Progenitor cell of endocrine pancreas (in vitro differentiated cells): ENCODE measurements at places on chromosomes 13 and 19. TPM values are rescaled to one million over a fixed set of nuclear protein-coding genes. Genes with fewer than 3 reads are reported as not detected.

The CEACAM20 gene
- total RNA-seq, result not detected in 2 replicates

The PSG3 gene
- total RNA-seq, result not detected in 2 replicates

The ZNF667 gene
- total RNA-seq, result not detected in 2 replicates

DNA sequence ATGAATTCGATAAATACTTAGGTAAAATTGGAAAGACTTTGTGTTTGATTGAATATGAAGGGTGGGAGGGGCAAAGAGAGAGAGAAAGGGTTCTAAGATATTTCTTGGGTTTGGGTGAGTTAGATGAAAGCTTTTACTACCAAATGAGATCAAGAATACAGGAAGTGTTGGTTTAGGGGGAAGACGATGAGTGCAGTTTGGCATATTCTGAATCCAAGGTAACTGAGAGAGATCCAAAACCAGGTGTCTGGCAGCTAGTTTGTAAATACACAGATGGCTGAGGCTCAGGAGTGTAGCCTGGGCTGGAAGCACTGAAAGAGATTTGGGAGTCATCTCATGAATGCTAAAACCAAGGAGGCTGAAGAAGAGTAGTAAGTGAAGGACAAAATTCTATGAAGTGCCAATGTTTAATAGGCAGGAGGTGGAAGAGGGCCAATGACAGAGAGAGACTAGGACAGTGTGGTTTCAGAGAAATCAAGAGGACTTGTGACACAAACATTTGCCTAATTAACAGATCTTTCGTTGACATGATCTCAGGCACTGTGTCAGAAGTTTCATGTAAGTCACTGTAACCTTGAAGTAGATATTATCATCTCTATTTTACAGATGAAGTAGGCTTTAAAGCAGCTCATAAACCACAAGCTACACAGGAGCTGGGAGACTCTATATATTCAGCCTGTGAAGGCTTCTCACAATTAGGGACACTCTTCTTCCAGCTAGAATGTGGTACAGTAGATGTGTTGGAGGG, 70.2 kb upstream of the ZDHHC20 start:
- H3K36me3 ChIP-seq, result peaks cover 8% of the 10 kb centered on the region
- H3K27me3 ChIP-seq, result no peaks in the 10 kb centered on the region
- no peak overlapping the region for H3K4me3 ChIP-seq
- H3K4me1 ChIP-seq, result peaks cover 23% of the 10 kb centered on the region
- DNase-seq, result no peak

DNA sequence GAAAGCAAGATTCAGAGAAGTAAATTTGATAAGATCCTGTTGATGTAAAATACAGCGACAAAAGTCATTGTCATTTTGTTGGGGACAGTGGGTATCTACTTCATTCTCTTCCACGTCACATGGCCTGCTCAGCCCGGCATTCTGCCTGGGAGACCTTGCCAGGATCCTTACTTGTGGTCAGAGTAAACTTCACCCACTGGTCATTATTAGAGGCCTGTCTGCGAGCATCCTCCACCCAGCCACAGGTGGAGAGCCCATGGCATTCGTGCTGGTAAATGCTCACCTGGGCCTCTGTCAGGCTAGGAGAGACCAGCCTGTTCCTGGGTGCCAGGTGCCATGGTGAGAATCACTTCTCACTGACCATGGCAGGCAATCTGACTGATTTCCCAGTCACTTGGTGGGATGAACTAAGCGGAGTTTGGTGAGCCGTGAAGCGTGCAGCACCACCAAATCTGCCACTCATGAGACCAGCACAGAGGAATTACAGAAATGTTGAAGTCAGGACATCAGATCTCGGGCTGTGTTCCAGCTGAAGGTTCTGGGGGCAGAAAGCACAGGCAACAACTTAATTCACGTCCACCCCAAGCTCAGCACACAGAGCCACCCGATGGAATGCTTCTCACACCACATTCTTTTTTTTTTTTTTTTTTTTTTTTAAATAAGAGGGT, 107.0 kb downstream of the SIPA1L3 start:
- H3K4me1 ChIP-seq, result peaks cover 8% of the 10 kb centered on the region
- H3K27ac ChIP-seq, result no peak overlapping the region
- DNase-seq, result no peak
- H3K36me3 ChIP-seq, result peaks cover 18% of the 10 kb centered on the region
- H3K27me3 ChIP-seq, result no peaks in the 10 kb centered on the region
- H3K4me3 ChIP-seq, result no peak overlapping the region

DNA sequence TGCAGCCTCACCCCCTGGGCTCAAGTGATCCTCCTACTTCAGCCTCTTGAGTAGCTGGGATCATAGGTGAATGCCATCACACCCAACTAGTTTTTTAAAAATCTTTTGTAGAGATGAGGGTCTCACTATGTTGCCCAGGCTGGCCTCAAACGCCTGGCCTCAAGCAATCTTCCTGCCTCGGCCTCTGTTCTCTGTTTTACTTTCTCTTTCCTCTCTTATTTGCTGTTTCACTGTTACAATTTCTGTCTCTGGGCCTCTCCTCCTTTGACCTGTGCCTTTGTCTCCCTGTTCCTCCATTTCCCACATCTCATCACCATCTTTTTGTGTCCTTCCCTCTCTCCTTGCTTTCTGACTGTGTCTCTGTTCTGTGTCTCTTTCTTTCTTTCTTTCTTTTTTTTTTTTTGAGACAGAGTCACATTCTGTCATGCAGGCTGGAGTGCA, 9.3 kb downstream of the SHKBP1 start:
- no peaks in the 10 kb centered on the region for H3K27me3 ChIP-seq
- H3K4me1 ChIP-seq, result no peaks in the 10 kb centered on the region
- H3K27ac ChIP-seq, result no peak overlapping the region
- H3K4me3 ChIP-seq, result no peak overlapping the region
- DNase-seq, result no peak
